ENCODE measurements at places on chromosomes 13 and 19. TPM values are rescaled to one million over a fixed set of nuclear protein-coding genes. Genes with fewer than 3 reads are reported as not detected.

DNA sequence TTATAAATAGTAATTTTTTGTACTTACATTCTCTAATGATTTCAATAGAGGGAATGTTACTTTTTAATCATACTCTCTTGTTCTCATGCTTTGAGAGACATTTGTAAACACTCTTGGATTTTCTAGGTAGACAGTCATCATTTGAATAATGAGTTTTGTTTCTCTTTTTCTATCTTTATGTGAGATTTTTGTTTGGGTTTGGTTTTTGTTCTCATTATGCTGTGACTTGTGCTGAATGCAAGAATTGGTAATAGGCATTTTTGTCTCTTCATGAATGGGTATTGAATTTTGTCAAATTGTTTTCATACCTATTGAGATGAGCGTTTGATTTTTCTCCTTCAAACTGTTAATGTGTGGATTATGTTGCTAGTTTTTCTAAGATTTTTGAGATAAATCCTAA, 56.8 kb upstream of the GPR183 start:
- DNase-seq = no peak

Gene SPRED3
- 0.95 TPM for total RNA-seq

Gene ZNF506
- total RNA-seq = 0.31 TPM

Gene OVOL3
- total RNA-seq = not detected

Gene MAMSTR
- 1.00 TPM for total RNA-seq

Gene BICRA
- 9.0 TPM for total RNA-seq

DNA sequence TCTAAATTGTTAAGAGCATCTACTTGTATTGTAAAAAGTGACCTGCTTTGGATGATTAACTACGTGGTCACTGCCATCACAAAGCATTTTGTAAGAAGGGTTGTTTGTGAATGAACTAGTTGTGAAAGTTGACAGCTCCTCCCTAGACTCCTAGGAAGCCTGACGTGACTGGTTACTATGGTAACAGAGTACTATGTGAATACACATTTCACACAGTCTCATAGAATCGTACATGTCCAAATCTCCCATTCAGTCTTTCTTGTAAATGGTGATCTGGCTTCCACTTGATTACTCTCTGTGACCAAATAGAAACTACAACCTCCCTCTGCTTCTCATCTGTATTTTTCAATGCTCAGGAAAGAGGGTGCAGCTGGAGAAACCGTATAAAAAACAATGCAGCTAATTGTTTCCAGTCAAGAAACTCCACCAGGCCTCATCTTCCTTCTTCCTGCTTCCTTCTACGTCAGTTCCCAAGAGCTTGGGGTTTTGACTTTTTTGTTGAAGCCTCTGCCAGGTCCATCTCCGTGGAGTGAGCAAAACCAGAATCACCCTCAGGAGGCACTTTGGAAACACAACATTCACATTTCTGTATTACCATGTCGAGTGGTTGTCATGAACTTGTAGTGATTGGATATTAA, 83.4 kb downstream of the GPC6 start:
- no peak for DNase-seq

DNA sequence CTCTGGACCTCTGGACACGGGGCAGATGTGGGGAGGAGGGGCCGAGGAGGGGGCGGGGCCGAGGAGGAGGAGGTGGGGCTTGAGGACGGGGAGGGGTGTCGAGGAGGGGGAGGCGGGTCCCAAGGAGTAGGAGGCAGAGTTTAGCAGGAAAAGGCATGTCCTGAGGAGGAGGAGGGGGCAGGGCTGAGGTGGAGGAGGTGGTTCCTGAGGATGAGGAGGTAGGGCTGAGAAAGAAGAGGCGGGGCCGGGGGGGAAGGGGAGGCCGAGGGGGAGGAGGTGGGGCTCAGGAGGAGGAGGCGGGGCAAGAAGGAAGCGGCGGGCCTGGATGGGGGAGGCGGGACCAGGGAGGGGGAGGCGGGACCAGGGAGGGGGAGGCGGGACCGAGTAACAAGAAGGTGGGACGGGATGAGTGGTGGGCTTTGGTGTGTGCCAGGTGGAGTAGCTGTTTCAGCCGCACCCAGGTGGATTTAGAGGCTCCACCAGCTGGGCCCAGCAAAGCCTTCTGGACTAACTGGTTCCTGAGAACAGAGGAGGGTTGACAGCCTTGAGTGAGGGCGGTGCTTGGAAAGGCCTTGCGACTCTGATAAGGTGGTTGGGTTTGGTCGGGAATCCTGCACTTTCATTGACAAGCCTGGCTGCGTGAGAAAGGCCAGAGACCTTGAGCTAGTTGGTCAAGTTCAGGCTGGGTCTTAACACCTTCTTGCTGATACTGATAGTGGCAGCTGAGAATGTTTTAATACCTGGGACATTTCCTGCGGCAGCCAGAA, 7.7 kb downstream of the TECR start:
- DNase-seq = peak; percentile 95

Gene FAM216B
- total RNA-seq = not detected

DNA sequence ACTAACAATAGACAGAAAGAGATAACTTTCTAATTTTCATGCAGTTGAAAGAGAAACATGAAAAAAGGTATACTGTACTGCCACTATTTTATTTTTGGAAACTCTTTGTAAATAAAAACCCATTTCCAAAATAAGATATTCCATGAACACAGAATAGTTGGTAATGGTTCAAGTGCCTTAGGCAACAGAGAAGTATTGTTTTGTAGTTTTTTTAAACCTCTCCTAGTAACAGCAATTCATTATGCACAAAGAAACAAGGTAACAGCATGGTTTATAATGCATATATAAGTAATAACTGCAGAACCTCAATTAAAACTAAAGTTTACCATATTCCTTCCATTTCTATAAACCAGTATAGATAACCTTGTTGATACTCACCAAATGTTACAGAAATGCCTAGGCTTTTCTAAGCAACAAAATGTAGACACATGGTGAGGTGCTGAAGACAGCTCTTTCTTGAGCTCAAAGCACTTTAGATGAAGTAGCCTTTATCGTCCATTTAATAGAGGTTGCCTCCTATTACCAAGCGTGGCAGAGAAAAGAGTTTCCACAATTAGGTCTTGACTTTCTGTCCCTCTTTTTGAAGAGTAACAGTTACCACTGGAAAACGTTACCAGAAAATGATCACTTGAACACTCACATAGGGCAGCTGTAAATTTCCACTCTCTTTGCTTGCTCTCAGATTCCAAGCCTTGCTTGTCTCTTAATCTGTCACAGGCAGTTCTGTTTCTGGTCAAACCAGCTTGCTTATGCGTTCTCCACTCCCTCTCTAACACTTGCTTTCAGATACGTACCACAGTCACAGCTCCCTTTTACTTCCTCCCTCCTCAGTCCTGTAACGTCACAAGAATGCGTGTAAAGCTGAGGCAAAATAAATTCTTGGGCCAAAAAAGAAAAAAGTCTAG, 42.9 kb downstream of the CAB39L start:
- DNase-seq = peak; percentile 71

Gene NFKBIB
- total RNA-seq = 33.5 TPM

Gene DMKN
- total RNA-seq = not detected

DNA sequence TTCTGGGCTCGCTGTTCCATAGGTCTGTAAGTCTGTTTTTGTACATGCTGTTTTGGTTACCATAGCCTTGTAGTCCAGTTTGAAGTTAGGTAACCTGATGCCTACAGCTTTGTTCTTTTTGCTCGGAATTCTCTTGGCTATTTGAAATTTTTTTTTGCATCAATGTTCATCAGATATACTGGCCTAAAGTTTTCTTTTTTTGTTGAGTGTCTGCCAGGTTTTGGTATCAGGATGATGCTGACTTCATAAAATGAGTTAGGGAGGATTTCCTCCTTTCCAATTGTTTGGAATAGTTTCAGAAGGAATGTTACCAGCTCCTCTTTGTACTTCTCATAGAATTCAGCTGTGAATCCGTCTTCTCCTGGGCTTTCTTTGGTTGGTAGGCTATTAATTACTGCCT, 397.8 kb upstream of the HTR2A start:
- DNase-seq = no peak

- DNase-seq = no peak
Observed at GRCh38 chr19:54105796-54106195, 3.1 kb downstream of the NDUFA3 start.

DNA sequence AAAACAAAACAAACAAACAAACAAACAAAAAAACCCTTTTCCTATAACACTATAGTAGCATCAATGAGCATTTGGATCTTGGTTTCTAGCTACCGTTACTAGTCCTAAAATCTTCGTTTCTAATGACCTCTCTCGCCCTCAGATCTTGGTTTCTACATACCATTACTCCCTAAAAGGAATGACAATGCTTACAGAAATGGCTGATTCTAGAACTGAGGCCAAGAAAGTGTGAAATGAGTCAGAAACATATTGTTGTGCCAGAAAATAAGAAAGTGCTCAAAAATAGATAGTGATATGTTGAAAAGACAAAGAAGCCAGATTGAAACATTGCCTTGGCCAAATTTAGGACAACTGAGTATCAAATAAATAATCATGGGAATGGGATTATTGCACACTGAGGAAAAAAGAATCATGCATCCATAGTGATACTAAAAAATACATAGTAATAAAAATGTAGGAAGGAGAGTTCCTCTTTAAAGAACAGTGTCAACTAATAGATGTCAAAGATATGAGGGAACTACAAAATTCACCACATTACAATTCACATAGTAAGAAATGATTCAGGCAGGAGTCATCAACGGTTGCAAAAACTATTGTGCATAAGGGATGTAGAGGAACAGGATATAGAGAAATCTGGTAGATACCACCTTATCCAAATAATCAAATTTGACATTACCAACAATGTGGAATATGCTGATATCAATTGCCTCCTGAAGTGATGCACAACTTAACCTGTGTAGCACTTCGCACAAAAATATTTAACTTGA, 386.6 kb downstream of the DIAPH3 start:
- no peak for DNase-seq

DNA sequence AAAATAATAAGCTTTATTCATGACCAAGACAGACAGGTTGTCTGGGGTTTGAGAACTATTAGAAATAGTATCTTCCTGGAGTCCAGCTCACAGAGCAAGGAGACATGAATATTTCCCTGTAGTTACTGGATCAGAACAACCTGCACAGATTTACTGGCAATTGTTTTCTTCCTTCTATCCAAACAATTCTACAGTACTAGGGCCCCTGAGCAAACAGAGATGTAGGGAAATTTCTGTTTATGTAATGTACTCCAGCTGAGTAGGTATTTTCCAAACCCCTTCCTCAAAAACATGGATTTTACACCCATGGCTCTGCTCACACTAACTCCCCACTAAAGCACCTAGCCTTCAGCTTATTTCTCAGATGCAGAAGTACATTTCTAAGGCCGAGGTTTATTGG, 557.6 kb downstream of the GPC6 start:
- no peak for DNase-seq

Gene ATP8B3
- 12.3 TPM for total RNA-seq

- DNase-seq = no peak
Observed at GRCh38 chr13:45180713-45181601, 19.9 kb downstream of the KCTD4 start.

DNA sequence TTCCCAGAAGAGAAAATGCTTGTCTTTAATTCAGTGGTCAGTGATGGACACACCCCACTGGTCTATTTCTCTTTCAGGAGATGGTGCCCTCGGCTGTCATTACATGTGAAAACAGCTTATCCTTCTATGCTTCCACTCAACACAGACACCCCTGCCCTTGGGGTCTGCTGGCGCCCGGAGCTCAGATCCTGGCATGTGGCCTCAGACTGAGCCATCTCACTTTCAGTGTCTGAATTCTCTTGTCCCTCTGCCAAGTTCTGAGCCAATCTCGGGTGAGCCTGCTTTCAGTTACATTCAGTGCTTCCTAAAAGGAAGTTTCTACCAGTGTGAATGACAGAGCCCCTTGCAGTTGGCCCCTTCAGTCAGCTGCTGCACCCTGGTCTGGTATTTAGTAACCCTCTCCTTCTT, 293.6 kb downstream of the DNAJC15 start:
- DNase-seq = no peak

Gene CCDC194
- total RNA-seq = 0.76 TPM

DNA sequence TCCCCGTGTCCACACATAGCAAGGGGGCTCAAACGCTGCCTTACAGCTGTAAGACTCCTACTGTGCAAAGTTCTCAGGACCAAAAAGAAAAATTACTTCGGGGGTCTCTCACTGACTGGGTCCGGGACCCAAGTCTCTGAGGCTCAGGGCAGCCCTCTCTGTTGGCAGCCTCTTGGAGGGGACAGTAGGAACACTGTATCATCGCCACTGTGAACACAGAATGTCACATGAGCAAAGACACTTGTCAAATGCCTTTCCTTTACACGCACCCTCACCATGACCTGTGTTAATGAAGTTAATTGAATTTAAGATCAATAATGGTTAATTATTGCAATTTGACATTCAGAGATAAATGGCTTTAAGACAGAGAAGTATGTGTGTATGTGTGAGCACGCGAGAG, 49.6 kb downstream of the TSHZ3 start:
- no peak for DNase-seq

Gene ZNF418
- 0.29 TPM for total RNA-seq

Gene PLPP2
- 4.4 TPM for total RNA-seq

Gene C13orf42
- total RNA-seq = not detected

GRCh38 chr19:5424192-5424973, 30.8 kb upstream of the ZNRF4 start:
- DNase-seq = no peak

DNA sequence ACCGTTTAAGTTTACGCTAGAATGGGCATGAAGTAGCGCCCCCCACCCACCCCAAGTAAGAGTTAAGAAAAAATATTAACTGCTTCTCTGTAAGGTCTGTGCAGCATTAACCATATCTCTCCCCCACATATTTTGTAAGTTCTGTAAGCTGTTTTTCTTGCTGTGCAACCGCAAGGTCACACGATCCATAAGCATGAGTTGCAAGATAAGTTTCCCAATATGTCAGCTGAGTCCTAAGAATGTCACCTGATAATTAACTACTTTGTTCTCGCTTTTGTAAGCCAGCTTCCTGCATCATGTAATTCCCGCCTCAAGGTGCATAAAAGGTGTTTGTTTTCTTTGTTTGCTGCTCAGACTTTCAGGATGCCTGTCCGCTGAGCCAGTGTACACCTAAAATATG, 187.0 kb downstream of the MYO16 start:
- peak; percentile 12 for DNase-seq

GRCh38 chr19:17026706-17027534, at the start of gene CPAMD8:
Gene CPAMD8, minus strand, starts transcription at chr19:17026810. Its CDS starts 168 bp downstream, at chr19:17026642.
- no peak for DNase-seq

- DNase-seq = no peak
Observed at GRCh38 chr13:25097426-25097825, 1.5 kb downstream of the PABPC3 start.

Data from K562 (cell line).